ENCODE measurements at places on chromosomes 7 and 10.

DNA sequence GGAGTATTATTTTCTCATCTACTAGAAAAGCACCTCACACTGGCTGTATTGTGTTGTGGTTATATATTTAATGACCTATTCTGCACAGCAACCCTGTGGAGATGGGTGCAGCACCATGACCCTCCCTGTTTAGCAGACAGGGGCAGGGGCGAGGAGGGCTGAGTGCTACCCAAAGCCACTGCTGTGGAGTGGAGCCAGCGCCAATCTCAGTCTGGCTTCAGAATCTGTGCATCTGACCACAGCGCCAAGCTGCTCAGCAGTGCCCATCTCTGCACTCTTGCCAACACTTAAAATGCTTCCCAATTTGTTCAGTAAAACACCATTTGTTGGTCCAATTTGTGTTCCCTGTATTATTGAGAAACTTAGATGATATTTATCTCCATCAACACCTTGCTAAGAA is 239.1 kb downstream of the ZMYND11 start:
- DNase-seq, result no peak

DNA sequence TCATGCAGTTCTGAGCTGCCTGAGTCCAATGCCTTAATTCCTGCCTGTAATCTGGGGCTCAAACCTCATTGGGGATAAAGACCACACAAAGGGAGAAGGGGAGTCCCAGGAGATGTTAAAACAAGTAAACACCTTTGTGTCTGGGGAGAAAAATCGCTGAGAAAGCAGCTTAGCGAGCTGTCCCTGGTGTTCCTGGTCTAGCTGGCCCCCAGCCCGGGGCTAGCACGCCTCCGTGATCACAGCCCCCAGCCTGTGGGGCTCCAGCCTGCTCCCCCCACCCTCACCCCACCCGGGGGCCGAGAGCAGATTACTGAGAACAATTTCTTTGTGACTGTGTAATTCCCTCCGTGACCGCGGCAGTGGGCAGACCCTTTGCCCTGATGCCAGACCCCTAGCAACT is 24.8 kb downstream of the DPCD start:
- DNase-seq, result no peak

DNA sequence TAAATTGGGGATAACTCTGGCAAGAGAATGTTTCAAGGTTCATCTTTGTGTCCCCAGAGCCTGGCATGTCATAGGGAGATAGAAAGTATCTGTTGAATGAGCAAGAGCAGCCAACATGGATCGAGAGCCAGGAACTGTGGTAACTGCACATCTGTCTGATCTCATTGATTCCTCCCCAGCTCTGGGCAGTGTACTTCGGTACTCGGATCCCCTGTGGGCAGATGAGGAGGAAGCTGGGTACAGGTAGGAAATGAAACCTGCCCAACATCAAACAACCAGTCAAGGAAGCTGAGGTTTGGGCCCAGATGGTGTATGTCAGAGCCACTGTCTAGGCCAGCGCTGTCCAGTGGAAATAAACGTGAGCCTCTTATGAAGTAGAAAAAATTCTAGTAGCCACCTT is 76.4 kb downstream of the GRK5 start:
- no peak for DNase-seq

GRCh38 chr10:125983161-125983560 is 86.8 kb downstream of the FANK1 start:
- DNase-seq, result no peak

DNA sequence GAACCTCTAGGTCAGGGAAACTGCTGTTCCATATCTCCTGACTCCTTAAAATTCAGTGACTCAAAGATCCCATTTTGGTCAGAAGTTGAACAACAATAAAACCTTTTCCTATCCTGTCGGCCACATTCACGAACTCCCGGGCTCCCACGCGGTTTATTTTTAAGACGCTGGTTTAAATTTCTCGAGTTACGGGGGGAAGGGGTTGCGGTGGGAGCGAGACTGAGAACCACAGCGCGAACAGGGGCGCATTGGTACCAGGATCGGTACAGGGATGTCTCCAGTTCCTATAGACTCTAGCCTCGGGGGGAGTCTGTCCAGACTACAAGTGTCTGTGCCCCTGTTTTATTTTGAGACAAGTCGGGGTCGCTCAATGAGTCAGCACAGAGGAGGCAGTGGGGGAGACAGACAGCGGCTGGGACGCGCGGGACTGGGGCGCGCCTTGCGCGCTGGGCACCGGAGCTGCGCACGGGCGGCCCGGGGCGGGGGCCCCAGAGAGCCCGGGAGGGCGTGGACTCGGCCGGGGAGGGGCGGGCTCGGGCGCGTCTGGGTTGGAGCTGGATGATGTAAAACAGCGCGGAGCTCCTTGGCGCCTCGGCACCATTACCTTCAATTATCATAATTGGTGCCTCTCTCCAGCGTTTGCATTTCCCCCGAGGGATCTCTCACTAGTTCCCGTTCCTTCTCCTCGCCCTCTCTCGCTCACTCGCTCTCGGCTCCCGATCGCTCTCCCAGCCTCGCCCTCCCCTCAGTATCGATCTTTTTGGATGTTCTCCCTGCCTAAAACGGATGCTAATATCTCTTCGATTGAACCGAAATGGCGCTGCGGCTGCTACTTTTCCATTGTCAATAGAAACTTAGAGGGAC is 8.7 kb upstream of the BAMBI start:
- DNase-seq, result no peak

GRCh38 chr7:54846273-54846672 is 87.3 kb upstream of the SEC61G start:
- DNase-seq, result no peak

DNA sequence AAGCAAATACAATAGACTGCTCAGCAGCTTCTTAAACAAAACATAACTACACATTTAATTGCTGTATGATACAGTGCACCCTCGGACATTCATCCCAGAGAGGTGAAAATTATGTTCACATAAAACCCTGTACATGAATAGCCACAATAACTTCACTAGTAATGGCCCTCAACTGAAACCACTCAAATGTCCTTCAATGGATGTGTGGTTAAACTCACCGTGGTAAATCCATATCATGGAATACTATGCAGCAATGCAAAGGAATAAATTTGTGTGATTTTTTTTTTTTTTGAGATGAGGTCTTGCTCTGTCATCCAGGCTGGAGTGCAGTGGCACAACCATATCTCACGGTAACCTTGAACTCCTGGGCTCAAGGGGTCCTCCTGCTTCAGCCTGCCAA is 252.7 kb downstream of the TCERG1L start:
- no peak for DNase-seq

GRCh38 chr7:138205614-138206150 is 129.4 kb downstream of the AKR1D1 start:
- DNase-seq, result no peak

DNA sequence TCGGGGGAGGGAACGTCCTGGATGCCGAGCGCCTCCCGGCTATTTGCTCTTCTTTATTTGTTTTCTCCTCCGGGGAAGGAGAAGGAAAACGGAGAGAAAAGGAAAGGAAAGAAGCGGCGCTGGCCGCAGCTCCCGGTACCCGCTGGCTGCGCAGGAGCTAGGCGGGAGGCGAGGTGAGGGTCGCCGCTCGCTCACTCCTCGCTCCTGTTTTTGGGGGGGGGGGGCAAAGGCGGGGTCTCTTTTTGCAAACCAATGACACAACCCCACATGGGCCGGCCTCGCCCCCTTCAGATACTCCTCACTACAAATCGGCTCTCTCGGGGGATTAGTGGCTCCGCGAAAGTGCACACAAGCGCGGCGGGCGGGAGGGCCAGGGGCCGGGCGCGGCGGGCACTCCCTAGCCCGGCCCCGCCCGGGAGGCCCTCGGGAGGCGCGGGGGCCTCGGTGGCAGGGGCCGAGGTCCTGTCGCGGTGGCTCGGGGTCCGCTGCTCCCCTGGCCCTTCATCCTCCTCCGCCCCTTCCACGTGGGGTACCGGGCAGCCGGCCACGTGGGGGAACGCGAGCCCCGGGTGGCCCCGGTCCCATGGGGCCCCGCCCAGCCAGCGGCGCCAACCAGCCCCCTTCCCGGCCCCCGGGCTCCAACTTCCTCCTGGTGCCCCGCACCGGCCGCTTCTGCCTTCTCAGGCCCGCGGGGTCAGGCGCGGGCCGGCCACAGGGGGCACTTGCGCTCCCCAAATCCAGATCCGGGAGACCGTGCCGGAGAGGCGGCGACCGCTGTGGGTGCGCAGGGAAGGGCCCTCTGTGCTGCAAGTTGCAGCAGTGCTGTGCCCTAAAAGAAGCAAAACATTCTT is 718 bp upstream of the CTBP2 start:
- DNase-seq, result no peak

- DNase-seq, result peak; percentile 85
Measured at GRCh38 chr7:150367677-150368095, 936 bp upstream of the REPIN1 start.

DNA sequence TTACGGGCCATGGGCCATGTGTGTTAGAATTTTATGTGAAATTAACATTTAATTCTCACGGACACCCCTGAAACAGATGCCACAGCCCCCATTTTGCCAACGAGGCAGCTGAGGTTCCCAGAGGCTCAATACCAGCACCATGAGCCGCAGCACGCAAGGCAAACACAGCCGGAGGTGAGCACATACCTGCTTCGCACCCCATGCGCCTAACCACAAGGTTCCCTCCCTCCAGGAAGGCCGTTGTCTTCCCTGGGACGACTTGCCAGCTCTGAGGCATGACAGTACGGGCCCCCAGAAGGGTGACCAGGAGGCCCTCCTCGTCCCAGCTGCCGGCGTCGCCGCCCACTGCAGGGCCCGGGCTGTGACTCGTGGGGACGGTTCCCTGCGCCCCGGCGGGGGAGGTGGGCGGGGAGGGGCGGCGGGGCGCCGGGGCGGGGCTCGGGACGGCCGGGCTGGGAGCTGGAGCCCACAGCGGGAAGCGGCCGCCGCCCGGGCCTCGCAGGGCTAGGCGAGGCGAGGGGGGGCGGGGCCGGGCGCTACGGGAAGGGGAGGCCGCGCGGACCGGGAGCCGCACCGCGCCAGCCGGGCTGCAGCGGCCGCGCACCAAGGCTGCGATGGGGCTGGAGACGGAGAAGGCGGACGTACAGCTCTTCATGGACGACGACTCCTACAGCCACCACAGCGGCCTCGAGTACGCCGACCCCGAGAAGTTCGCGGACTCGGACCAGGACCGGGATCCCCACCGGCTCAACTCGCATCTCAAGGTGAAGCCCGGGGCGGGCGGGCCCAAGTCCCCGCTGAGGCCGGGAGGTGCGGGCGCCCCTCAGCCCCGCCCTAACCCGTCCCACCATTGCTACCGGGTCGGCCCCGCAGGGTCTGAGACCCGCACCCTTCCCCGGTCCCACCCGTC is at the start of gene CAV2:
TSS of gene CAV2 (plus strand) at position 571 of the 910 bp plus-strand sequence. CDS start at position 615, 44 bp downstream.
- no peak for DNase-seq
